ENCODE measurements at places on chromosomes 2 and 18.

GRCh38 chr2:99169534-99169933 is 11.3 kb downstream of the MITD1 start:
- no peak for DNase-seq

GRCh38 chr2:184730288-184730687 is 132.0 kb downstream of the ZNF804A start:
- DNase-seq, result no peak

GRCh38 chr2:100875516-100876230 is 55.7 kb downstream of the NPAS2 start:
- DNase-seq, result no peak

GRCh38 chr2:86027196-86027921 is 78.3 kb downstream of the POLR1A start:
- peak; percentile 18 for DNase-seq

DNA sequence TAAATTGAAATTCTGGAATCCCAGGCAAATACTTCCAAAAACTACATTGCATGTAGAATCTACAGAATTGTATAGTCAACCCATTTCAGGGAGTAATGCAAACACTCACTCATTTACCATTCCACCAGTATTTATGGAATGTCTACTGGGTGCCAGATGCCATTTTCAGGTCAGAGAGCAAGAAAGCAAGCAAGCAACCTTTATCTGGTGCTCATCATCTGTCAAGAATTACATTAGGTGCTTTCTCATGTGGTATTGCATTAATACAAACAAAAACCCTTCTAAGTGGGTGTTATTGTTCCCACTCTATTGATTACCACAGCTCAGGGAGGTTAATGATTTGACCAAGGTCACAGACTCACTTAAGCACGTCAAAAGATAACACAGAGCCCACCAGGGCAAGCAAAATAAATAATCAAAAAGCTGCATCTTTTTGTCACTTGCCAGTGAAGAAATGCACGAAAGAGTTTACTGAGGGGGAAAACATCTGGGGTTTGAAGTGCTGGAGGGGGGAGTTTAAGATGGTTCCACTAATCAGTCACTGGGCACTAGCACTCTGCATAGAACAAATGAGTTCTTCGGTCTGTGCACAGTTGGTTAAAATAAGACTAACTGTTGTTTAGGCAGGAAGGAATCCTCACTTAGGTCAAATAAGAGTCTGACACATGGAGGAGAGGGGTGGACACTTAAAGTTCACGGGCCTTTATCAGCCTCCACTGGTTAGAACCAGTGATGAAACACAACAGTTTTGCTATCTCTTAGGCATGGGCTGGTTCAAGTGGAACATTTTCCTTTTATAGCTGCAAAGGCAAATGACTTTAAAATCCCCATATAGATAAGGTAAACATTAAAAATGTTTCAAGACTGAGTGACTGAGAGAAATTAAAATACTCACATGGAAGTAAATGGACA is 208.8 kb downstream of the CDH2 start:
- no peak for DNase-seq

GRCh38 chr2:167438206-167438605 is 549.9 kb downstream of the XIRP2 start:
- DNase-seq, result no peak

- DNase-seq, result no peak
Measured at GRCh38 chr2:2331881-2332280, 806 bp upstream of the MYT1L start.

DNA sequence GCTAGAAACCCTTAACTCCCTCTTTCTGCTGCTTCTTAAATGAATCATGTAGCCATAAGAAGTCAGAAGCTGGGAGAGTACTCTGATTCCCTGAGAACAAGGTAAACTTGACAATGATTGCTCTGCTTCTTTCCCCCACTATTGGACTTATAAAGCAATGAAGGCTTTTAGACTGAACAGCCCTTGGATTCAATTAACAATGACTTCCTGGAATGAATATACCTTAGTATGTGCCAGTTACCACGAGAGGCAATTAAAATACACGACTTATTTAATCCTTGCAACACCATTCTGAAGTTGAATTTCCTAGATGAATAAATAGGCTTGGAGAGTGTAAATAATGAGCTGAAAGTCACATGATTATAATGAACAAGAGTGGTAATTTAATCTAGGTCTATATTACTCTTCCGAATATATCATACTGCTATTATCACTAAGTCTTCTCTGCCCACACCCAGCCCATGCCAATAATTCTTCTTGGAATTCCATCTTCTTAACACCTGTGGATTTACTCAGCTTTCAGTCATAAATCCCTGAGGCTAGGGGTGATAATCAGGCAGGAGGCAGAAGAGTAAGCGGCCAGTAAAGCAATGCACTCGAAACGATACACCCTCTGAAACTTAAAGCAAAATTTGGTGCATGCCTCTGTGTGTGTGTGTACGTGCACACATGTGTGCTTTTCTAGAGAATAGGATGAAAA is 170.2 kb downstream of the ATAD2B start:
- DNase-seq, result no peak

GRCh38 chr2:126656431-126657147 is 631 bp downstream of the GYPC start:
- peak; percentile 70 for DNase-seq

- no peak for DNase-seq
Measured at GRCh38 chr2:171924170-171924942, 2.1 kb downstream of the HAT1 start.

DNA sequence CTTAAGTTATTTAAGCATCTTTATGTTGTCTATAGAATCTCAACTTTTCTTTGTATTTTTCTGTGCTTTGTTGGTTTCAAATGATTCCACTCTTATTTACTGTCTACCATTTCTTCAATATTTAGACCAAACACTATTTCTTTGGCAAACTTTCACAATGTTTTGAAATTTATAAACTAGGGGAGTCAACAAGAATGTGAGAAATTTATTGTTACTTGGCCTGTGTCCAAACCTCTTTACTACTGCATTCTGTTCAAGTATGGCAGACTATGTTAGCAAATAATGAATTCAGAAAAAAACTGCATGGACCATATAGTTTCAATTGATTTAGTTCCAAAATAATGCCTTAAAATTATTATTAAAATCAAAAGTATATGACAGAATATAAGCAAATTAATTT is 470.2 kb downstream of the FBXO15 start:
- no peak for DNase-seq

DNA sequence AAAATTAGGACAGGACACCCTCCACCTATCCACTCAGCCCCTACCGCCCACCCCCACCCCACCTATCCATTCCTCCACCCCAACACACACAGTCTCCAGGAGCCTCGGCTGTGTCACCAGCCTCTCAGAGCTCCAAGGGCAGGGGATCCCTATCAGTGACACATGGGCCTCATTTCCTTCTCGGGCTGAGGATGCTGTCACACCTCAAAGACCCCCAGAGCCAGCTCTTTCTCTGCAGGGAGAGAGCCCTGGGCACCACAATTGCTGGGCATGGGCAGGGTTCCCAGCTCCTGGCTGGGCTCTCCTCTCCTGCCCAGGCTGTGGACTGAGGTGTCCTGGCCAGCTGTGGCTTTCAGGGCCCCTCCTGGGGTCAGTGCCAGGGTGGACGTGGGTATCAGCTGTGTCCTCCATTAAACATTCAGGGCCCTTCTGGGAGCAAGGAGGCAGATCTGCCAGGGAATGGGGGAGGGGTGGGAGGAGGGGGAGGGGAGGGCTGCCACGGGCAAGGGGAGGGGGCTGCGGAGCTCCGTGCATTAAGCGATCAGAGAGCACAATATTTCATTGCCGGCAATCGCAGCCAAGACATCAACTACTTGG is 14.3 kb upstream of the ECEL1 start:
- DNase-seq, result no peak

GRCh38 chr2:172200495-172201085 is 97.9 kb upstream of the DLX2 start:
- no peak for DNase-seq

DNA sequence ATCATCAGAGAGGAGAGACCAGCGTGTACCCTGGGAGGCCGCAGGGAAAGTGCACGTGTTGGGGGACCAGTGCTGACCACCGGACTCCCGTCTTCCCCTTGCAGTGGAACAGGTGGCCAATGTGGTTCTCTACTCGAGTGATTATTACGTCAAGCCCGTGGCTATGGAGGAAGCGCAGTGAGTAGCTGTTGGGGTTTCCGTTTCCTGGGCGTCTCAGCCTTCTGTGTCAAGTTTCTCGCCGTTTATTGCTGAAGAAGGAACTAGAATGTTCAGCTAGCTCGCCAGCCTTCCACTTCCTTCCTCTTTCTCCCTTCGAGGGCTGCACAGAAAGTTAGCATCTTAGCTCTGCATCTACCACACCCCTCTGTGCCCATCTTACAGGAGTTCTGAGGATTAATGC is 22.8 kb upstream of the DGKD start:
- DNase-seq, result peak; percentile 55

GRCh38 chr2:149002891-149003740 is 35.4 kb upstream of the LYPD6B start:
- DNase-seq, result no peak

- no peak for DNase-seq
Measured at GRCh38 chr18:73927496-73927895, 220.1 kb downstream of the FBXO15 start.

DNA sequence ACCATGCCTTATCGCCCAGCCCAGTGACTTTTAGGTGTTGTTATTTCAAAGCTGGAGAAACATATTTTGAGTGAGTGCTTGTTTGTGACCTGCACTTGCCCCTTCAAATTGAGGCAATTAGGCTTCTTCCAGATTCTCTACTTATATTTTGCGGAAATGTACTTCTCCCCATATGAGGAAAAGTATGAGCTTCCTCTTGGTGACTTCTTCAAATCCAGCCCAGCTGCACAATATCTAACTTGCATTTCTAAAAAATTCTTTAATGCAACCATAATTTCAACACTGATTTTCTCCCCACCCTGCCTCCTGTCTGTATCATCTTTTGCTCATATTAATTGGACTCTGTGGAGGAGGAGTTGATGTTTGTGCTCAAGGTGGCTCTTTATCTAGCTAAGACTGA is 391.2 kb upstream of the POU3F3 start:
- no peak for DNase-seq

- DNase-seq, result no peak
Measured at GRCh38 chr2:29201979-29202378, 86.8 kb downstream of the CLIP4 start.

GRCh38 chr2:199395311-199395710 is 62.4 kb downstream of the SATB2 start:
- no peak for DNase-seq

DNA sequence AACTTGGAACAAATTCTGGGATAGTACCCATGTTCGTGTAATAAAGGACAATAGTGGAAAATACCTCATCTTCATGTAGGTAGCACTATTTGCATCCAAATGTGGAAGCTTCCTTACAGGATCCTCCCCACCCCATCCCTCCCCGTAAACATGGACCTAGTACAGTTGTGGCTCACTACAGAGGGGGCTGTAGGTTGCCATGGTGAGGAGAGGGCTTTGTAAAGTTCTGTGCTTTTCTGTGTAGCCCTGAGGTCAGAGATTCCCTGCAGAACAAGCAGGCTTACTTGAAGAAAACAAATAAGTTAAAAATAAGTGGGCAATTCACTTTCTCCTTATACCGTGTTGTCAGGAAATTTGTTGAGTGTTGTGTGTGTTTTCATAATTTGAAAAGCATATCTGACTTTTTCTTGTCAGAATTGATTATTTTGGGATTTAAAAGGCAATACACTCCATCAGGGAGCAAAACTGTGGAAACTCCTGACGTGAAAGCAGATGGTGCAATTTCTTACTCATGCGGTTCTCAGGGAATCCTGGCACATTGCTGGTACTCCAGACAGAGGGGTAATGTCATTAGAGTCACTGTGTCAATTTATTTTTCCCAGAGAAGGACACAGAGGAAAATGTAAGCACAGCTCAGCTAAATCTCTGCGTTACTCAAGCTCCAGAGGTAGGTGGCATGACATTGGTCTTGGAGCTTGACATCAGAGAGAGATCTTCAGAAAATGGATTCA is 174.2 kb upstream of the LHCGR start:
- DNase-seq, result no peak

DNA sequence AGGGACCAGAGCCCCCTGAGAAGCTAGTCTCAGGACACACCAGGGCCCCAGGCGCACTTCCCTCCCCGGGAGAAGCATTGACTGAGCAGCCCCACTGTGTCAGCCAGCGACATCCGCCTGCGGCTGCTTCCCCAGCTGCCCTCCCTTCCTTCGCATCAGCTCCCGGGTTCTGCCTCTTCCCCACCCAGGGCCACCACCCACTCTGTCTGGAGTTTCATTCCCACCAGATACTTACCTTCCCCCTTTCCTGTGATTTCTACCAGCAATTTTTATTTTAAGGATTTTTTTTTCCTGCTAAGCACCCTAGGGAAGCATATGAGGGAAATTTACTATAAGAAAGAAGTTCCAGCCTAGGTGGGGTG is 99.2 kb downstream of the SMAD7 start:
- DNase-seq, result peak; percentile 57

DNA sequence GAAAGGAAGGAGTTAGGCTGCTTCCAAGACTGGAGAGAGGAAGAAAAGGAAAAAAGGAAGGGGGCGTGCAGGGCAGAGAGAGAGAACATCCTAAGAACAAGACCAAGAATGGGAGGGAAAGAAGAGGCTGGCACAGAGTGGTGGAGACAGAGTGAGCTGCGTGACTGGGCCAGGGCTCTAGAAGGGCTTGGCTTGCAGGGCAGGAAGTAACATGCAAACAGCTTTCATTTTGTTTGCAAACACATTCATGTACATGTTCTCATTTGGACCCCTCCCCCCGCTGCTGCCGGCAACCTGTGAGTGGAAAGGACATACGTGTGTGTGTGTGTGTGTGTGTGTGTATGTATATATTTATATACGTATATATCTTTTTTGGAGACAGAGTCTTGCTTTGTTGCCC is 46.8 kb upstream of the DNMT3A start:
- no peak for DNase-seq
